Activated naive CD8-positive, alpha-beta T cell treated with anti-CD3 and anti-CD28 coated beads for 36 hours (primary cell): ENCODE measurements at places on chromosomes 3 and 15.

DNA sequence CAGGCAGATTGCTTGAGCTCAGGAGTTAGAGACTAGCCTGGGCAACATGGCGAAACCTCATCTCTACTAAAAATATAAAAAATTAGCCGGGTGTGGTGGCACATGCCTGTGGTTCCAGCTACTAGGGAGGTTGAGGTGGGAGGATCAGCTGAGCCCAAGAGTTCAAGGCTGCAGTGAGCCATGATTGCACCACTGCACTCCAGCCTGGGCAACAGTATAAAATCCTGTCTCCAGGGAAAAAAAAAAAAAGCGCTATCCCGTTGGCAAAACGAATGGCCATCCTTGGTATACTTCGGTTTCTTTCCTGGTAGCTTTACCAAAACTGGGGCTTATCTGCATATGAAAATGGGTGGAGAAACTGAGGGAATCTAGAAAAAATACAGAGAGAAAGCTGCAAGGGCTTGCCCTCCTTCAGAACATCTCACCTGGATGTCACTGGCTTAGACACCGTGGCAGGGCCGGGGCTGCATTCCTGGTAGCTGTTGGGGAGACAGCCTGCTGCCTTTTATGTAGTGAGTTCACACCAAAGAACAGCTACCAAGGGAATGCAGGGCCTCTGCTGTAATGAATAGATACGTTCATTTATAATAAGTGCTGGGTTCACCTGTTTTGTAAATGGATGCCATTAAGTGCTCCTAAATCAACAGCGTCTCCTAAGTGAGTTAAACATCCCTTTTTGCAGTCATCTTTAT, 96.0 kb downstream of the IQSEC1 start:
- H3K27me3 ChIP-seq: no peaks in the 10 kb centered on the region
- no peak for DNase-seq
- no peak overlapping the region for H3K27ac ChIP-seq
- H3K36me3 ChIP-seq: no peaks in the 10 kb centered on the region
- no peak overlapping the region for H3K4me3 ChIP-seq

GRCh38 chr3:32848215-32848614, 30.4 kb downstream of the TRIM71 start:
- H3K4me3 ChIP-seq: no peak overlapping the region
- DNase-seq: no peak
- H3K27me3 ChIP-seq: no peaks in the 10 kb centered on the region
- H3K4me1 ChIP-seq: no peaks in the 10 kb centered on the region

DNA sequence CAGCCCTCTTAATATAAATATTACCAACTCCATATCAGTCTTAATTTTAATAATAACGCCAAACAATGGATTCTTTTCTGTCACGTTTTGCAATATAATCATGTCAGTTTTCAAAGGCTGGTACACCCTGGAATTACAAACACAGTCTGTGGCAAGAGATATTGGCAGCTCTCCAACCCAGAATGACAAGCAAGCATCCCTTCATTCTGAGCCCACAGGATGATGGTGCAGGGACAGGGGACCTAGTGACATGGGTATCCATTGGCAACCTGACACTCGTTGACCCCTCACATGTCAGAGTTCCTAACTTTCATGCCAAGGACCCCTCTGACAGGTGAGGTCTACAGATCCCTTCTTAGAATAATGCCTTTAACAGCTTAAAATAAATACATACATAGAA, 154.5 kb upstream of the TSC22D2 start:
- DNase-seq: no peak
- no peaks in the 10 kb centered on the region for H3K4me1 ChIP-seq
- no peak overlapping the region for H3K4me3 ChIP-seq
- H3K27ac ChIP-seq: no peak overlapping the region
- H3K36me3 ChIP-seq: no peaks in the 10 kb centered on the region

DNA sequence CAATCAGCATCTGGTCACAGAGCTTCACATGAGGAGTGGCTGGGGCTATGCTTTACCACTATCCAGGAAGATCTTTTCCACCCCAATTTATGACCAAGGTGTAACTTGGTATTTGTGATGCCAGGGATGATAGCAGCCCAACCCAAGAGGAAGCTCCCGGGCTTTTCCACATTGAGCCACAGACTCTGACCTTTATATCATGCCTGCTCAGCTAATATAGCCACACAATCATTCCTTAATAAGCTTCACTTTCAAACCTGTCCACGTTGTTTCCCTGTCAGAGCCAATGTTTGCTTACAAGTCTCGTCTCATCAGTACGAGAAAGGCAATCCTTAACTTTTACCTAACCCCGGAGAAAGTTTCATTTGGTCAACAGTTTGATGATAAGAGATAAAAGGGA, 330.9 kb downstream of the SHQ1 start:
- H3K4me3 ChIP-seq: no peak overlapping the region
- H3K27me3 ChIP-seq: no peaks in the 10 kb centered on the region
- no peaks in the 10 kb centered on the region for H3K36me3 ChIP-seq

GRCh38 chr3:196936288-196936687, 6.0 kb downstream of the NCBP2 start:
- DNase-seq: no peak
- H3K36me3 ChIP-seq: peaks cover 49% of the 10 kb centered on the region
- H3K4me3 ChIP-seq: no peak overlapping the region
- peaks cover 27% of the 10 kb centered on the region for H3K4me1 ChIP-seq

DNA sequence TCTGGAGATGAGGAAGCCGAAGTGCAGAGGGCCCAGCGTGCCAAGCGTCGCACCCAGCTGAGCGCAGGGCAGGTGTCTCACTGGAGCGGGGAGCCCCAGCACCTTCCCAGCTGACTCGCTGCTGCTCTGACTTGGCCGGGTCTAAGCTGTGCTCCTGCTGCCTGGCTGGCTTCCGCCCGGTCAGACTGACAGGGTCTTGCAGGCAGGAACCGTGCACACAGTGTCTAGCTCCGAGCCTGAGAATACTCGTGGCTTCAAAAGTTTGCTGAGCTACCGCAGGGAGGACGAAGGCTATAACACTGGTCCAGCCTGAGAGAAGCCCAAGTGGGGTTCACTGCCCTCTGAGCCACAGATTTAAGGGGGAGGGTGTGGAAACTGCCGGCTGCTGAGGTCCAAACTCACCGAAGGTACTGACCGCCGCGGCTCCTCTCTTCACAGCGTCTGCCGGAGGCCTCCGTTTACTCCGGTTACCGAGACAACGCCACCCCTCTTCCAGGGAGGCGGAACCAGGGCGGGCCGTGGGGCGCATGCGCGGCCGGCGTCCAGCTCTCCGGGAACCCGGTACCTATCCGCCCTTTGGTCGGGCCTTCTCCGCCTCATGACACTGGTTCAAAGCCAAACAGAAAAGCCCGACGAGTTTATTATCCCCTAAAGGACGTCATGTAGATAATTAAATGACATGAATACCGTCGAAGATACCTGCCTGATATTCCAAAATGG, at the start of gene CFAP44:
Gene CFAP44 (minus strand): TSS at position 443 of the 720 bp plus-strand sequence. CDS start 7,829 bp downstream, outside the sequence.
- H3K27ac ChIP-seq: no peak within 1 kb of the TSS
- H3K27me3 ChIP-seq: no peaks in the 10 kb centered on the region
- H3K4me3 ChIP-seq: no peak within 1 kb of the TSS
- H3K36me3 ChIP-seq: peaks cover 11% of the 10 kb centered on the region
- peaks cover 9% of the 10 kb centered on the region for H3K4me1 ChIP-seq

DNA sequence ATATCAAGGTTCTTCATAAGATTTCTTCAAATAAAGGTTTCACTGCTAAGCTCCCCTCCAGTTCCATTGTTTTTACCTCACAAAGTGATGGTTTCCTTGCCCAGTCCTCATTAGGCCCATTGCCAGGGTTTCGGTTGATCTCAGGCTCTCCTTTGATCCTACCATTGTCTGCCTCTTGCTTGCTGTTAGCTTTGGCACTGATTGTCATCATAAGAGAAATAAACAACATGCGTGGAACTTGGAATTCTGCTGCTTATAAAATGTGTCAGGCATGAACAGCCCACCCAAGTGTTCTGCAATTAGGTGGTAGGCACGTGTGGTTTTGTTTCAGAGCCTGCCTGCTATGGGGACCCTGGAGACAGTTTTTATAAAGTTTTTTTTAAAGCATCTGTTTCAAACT, 107.6 kb upstream of the BFSP2 start:
- no peak for DNase-seq
- H3K4me1 ChIP-seq: no peaks in the 10 kb centered on the region
- H3K36me3 ChIP-seq: no peaks in the 10 kb centered on the region
- H3K27me3 ChIP-seq: peaks cover 4% of the 10 kb centered on the region
- H3K4me3 ChIP-seq: no peak overlapping the region

DNA sequence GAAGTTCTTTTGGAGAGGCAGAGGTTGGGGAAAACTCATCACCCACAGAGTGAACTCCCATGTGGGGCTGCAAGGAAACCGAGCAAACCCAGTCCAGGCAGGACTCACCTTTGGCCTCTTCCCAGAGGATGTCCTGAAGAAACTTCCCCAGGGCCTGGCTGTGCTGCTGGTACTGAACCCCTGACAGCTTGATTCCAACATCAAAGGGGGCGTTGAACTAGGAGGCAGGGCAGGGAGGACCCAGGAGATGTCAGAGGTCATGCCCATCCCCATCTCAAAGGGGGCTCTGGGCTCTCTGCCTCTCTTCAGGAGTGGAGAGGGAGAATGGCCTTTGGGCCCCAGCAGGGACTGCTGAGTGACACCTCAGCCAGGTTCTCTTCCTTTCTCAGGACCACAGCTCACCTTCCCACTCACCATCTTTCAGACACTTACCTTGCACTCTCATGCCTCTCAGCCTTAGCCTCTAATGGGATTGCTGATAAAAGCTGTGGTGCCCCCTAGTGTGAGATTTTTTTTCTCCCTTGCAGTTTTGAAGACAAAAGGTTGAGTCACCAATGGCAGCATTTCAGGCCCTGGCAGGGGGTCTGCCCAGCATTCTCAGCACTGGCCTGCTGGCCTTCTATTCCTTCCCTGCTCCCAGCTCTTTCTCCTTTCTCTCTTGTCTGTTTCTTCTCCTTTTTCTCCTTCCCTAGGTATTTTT, 6.0 kb downstream of the GHRL start:
- H3K27me3 ChIP-seq: no peaks in the 10 kb centered on the region
- H3K36me3 ChIP-seq: peaks cover 9% of the 10 kb centered on the region
- peak; percentile 21 for DNase-seq
- H3K27ac ChIP-seq: peak overlapping the region; percentile 16
- no peak overlapping the region for H3K4me3 ChIP-seq
- peaks cover 35% of the 10 kb centered on the region for H3K4me1 ChIP-seq

DNA sequence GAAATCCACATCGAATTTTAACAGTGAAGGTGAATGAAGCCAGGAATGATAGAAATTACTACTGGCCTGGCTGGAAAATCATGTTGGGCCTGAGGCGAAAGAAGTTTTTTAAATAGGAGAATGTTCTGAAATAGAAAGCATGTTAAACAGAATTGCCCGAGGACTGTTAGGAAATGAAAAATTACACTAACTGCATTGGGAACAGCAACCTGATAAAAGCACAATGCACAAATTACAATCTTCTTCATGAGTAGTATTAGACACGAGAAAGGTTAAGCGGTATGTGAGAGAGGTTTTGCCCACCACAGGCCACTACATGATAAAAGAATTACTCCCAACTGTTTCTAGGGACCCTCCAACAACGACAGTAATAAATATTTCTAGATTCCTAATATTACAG, 18.9 kb downstream of the GBE1 start:
- H3K4me3 ChIP-seq: no peak overlapping the region
- no peak for DNase-seq
- no peak overlapping the region for H3K27ac ChIP-seq
- peaks cover 34% of the 10 kb centered on the region for H3K36me3 ChIP-seq
- peaks cover 13% of the 10 kb centered on the region for H3K4me1 ChIP-seq

DNA sequence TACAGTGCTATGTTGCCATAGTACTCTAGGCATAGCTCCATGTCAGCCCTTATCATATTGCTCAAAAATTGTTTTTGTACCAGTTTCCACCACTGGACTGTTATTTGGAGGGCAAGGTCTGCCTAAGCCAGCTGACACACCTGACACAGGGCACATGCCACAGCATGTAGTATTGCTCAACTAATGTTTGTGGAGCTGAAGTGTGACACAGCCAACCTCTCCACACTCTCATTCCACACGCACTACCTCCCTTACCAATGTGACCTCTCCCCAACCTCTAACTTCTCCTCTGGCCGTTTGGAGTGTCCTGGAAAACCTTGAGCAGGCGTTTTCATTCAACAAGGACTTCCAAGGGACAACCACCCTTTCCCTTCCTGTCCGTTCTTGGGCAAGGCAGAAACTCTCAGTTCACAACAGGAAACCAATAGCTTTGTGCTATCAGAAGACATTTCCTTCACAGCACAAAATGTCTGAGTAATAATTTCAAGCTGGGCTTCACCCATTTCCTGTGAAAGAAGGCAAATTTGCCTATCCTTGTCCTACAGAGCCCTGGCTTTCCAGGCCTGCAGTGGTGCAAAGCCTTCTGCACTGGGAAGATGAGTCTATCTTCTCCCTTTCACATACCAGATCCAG, 38.4 kb downstream of the TLNRD1 start:
- no peak for DNase-seq
- H3K27ac ChIP-seq: no peak overlapping the region

GRCh38 chr3:10353160-10353559, 32.2 kb upstream of the SEC13 start:
- no peak overlapping the region for H3K4me3 ChIP-seq
- H3K36me3 ChIP-seq: no peaks in the 10 kb centered on the region
- DNase-seq: no peak
- no peak overlapping the region for H3K27ac ChIP-seq

GRCh38 chr15:40600956-40601355, 6.9 kb downstream of the KNL1 start:
- DNase-seq: no peak
- H3K27ac ChIP-seq: no peak overlapping the region
- H3K36me3 ChIP-seq: peaks cover 5% of the 10 kb centered on the region
- no peaks in the 10 kb centered on the region for H3K4me1 ChIP-seq

DNA sequence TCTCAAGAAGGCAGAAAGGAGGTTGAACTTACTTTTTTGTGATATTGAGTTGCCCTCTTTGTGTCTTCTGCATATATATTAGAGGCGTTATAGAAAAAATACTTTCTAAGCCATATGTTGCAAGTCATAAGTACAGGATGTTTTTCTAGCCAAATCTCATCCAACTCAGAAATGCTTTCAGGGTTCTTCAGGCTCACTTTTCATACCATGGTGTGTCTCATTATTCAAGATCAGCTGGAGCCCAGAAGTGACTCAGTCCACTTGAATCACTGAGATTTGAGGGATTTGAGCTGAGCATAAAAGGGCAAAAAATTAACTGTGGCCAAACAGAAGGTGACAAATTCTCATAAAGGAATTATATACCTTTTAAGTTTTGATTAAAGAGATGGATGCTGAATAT, 157.3 kb downstream of the WNT5A start:
- no peak for DNase-seq
- H3K27ac ChIP-seq: no peak overlapping the region
- no peak overlapping the region for H3K4me3 ChIP-seq
- H3K4me1 ChIP-seq: no peaks in the 10 kb centered on the region
- peaks cover 3% of the 10 kb centered on the region for H3K27me3 ChIP-seq

GRCh38 chr3:198018416-198018815, 58.4 kb downstream of the LMLN start:
- no peak overlapping the region for H3K27ac ChIP-seq
- H3K4me3 ChIP-seq: no peak overlapping the region
- DNase-seq: no peak
- H3K27me3 ChIP-seq: no peaks in the 10 kb centered on the region
- peaks cover 1% of the 10 kb centered on the region for H3K36me3 ChIP-seq

DNA sequence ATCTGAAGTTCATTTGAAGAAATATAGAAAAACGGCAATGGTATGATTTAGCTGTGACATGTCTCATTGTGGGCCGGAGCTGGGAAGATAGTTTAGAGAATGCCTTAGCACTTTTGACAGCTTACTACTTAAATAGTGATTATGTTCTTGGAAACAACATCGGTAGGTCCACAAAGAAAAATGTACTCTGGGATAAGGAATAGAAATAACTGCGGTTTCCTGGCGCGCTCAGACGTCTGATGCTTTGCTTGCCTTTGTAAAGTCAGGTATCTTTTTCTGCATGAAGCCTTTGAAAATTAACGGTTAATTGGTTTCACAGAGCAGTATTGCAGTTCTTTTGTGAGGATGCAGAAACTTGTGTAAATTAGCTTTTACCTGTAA, 1.4 kb downstream of the USP3 start:
- H3K36me3 ChIP-seq: peaks cover 5% of the 10 kb centered on the region
- H3K4me1 ChIP-seq: peaks cover 71% of the 10 kb centered on the region
- peak overlapping the region; percentile 86 for H3K27ac ChIP-seq
- DNase-seq: no peak
- no peaks in the 10 kb centered on the region for H3K27me3 ChIP-seq
